NCI-H2171 treated with DMSO at 0.1 percent for 48 hours (cell line): ENCODE measurements at places on chromosomes 6 and 20.

DNA sequence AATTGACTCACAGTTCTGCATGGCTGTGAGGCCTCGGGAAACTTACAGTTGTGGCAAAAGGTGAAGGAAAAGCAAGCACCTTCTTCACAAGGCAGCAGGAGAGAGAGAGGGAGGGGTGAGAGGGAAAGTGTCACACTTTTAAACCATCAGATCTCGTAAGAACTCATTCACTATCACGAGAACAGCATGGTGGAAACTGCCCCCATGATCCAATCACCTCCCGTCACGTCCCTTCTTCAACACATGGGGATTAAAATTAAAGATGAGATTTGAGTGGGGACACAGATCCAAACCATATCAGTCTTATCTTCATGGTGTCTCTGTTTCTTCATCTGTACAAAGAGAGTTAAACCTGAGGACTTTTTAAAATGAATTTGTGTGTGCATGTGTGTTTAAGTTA lies 13.7 kb upstream of the BTN1A1 start:
- DNase-seq, result no peak

- DNase-seq, result peak; percentile 48
These were observed 52.3 kb upstream of the IFNGR1 start for GRCh38 chr6:137271245-137272183.

DNA sequence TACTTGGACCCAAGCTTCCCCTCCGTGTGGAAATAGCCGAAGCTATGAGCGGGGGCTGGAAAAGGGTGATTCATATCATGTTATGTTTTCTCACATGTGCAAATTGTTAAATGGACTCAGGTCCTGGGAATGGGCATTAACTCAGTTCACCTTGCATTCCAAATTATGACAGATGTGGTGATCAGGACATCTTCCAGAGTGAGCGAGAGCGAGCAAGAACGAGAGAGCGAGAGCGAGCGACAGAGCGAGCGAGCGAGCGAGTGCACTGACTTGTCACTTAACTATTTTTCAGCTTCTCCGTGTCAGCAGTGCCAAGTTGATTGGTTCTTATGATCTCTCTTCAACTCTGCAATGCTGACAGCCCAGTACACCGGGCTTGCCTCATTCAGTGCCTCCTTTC lies 437.4 kb upstream of the NRSN1 start:
- DNase-seq, result no peak

DNA sequence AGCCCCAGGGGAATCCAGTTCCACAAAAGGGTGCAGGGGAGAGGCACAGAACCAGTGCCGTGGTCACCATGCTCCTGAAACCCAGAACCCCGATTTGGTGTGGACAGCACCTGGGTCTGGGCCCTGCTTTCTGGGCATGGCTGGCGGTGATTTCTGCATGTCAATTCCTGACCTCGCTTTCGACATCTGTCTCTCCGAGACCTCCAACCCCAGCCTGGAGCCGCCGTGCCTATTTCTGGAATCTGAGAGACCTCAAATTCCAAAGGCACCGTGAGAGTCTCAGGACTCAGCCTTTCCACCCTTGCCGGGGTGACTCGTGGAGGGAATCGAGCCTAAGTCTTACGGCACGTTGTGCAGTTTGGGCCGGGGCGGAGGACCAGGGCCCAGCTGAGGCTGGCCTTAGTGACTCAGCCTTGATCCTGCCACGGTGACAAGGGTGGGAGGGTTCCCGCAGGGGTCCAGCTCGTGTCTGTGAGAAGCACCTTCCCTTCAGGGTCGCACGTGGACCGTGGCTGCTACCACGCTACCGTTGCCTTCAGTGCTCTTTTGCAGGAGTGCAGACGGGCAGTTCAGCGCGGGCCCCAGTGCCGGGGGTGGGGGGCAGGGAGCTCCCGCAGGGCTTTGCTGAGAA lies 133.7 kb downstream of the PXDC1 start:
- no peak for DNase-seq

GRCh38 chr6:125421836-125422235 lies 120.1 kb upstream of the HDDC2 start:
- no peak for DNase-seq
